HepG2 (cell line): ENCODE measurements at places on chromosomes 5 and 9. TPM values are rescaled to one million over a fixed set of nuclear protein-coding genes. Genes with fewer than 3 reads are reported as not detected.

Gene SOHLH1
- total RNA-seq = 0.15 and 0.32 TPM in 2 replicates

Gene IL13
- total RNA-seq = not detected in 2 replicates

Gene SPINK4
- total RNA-seq = 0.53 and 0.98 TPM in 2 replicates

Gene MELK
- total RNA-seq = 50.4 and 59.1 TPM in 2 replicates

Gene NOXA1
- total RNA-seq = 0.63 and 1.2 TPM in 2 replicates

Gene MAN1B1
- 19.0 and 48.9 TPM in 2 replicates for total RNA-seq

Gene C9orf153
- total RNA-seq = 0.44 TPM in 1 of 2 replicates, not detected in the other

Gene WDR38
- not detected in 2 replicates for total RNA-seq

Gene AK3
- total RNA-seq = 109 and 153 TPM in 2 replicates

Gene ELL2
- 64.5 and 78.9 TPM in 2 replicates for total RNA-seq

GRCh38 chr5:149886060-149886459, 58.5 kb downstream of the PDE6A start:
- DNase-seq = no peak
- no peak overlapping the region for H3K27ac ChIP-seq
- H3K4me3 ChIP-seq = no peak overlapping the region
- H3K27me3 ChIP-seq = no peaks in the 10 kb centered on the region

- H3K4me3 ChIP-seq = no peak overlapping the region
- H3K36me3 ChIP-seq = peaks cover 41% of the 10 kb centered on the region
- H3K4me1 ChIP-seq = peaks cover 11% of the 10 kb centered on the region
- no peak overlapping the region for H3K27ac ChIP-seq
These were observed 9.3 kb downstream of the KIAA1191 start for GRCh38 chr5:176352116-176352878.

DNA sequence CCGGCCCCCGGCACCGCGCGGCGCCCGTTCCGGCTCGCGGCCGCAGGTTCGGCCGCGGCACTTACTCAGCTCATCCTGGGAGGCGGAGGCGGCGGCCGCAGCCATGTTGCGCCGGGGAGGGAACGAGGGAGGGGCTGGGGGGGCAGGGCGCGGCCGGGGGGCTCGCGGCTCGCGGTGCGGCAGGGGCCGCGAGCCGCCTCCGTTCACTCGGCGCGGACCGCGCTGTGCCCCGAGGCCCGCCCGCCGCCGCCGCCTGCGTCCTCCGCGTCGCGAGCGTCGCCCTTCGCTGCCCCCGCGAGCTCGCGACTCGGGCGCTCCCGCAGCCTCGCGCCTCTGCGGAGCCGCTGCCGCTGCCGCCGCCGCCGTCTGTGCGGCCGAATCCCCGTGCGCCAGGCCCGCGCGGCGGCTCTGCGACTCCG, 735 bp downstream of the ECPAS start:
- H3K4me1 ChIP-seq = peaks cover 20% of the 10 kb centered on the region
- no peaks in the 10 kb centered on the region for H3K27me3 ChIP-seq
- peak overlapping the region; percentile 94 for H3K27ac ChIP-seq
- no peaks in the 10 kb centered on the region for H3K36me3 ChIP-seq

GRCh38 chr5:132254321-132254977, 3.0 kb upstream of the PDLIM4 start:
- H3K4me3 ChIP-seq = no peak overlapping the region
- no peak overlapping the region for H3K27ac ChIP-seq
- H3K27me3 ChIP-seq = peaks cover 32% of the 10 kb centered on the region

DNA sequence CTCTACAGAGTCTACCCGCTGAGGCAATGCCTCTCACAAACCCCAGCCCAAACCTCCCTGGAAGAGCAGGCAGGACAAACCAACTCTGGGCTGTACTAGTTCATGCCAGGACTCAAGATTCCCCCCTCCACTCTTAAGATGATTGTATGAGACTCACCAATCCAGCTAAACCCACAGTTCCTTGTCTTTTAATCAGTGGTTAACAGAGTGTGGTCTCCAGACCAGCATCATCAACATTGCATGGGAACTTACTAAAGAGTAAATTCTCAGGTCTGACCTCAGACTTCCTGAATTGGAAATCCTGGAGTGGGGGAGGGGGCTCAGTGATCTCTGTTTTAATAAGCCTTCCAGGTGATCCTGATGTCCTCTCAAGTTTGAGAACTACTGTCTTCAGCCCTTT, 240.9 kb downstream of the GAS1 start:
- no peak overlapping the region for H3K27ac ChIP-seq
- no peaks in the 10 kb centered on the region for H3K27me3 ChIP-seq
- no peak for DNase-seq
- H3K4me1 ChIP-seq = peaks cover 7% of the 10 kb centered on the region
- H3K36me3 ChIP-seq = no peaks in the 10 kb centered on the region
- no peak overlapping the region for H3K4me3 ChIP-seq

DNA sequence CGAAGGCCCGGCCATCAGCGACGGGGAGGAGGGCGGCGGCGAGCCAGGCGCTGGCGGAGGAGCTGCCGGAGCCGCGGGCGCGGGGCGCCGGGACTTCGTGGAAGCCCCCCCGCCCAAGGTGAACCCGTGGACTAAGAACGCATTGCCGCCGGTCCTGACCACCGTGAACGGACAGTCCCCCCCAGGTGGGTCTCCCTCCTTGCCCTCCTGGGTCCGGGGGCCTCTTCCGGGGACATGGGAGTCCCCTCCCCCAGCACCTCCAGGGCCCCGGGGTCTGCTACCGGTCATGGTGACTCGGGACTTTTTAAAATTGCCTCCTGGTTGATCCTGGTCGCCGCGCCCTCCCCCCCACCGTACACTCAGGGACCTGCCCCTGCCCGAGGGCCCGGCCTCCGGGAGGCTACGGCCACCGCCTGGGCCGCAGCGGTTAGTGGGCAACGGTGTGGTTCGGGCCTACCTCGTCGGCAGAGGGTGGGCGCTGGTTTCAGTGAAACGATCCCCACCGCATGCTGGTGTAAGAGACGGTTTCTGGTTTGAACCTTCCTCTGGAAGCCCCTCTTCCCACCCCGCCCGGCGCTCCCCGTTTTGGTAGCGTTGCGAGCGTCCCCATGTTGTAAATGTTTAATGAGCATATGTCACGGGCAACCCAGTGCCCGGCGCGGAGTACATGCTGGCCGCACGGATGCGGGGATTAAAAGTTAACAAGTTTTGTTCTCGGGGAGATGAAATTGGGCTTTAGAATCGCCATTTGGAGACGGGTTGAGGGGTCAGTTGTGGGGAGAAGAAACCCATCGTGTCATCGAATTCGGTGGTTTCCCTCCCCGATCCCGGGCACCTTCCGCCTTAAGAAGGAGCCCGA, 1.1 kb downstream of the LARP1 start:
- H3K27ac ChIP-seq = peak overlapping the region; percentile 93
- peaks cover 3% of the 10 kb centered on the region; the same call in 1 of the 3 replicates for H3K36me3 ChIP-seq
- H3K27me3 ChIP-seq = no peaks in the 10 kb centered on the region
- peak overlapping the region; percentile 94 for H3K4me3 ChIP-seq

- H3K27me3 ChIP-seq = no peaks in the 10 kb centered on the region
- no peak overlapping the region for H3K4me3 ChIP-seq
- H3K4me1 ChIP-seq = no peaks in the 10 kb centered on the region
- DNase-seq = no peak
- H3K27ac ChIP-seq = no peak overlapping the region
- no peaks in the 10 kb centered on the region for H3K36me3 ChIP-seq
These were observed 186.7 kb upstream of the TLX3 start for GRCh38 chr5:171122372-171122771.

DNA sequence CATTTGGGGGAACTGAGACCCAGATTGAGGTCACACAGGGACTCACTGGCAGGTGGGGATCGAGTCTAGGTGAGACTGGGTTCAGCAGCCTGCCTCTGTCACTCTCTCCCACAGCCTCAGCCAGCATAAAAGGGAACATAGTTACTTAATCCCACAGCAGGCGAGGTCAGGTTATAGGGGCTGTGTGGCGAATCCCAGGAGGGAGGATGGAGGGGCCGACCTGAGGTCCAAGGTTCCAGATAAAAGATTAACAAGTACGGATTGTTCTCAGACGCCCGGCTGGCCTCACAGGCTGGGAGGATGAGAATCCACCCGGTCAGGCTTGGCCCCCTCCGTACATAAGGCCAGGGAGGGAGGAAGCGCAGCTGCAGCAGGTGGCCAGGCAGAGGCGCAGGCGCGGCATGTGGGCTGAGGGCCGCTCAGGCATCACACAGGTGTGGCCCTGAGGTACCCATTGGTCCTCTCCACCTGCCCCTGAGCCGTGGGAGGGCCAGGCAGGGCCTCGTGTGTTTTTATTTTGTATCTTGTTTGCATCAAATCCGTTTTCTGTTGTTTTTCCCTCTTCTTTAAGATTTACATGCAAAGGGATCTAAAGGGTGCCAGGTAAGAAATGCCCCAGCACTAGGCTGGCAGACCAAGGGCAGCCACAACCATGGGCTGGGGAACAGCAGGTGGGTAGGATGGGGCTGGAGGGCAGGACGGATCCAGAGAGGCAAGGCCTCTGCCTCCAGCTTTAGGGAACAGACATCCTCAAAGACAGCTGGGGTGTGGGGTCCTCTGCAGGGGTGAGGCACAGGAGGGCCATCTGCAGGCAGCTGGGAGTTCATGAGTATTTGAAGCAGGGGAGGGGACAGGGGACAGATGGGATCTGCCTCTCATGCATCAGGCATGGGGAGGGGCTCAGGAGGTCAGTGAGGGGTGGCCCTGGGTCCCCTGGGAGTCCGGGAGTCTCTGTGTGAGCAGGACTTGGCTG, 3.6 kb downstream of the SUSD3 start:
- peak overlapping the region; percentile 63 for H3K27ac ChIP-seq
- peak; percentile 92 for DNase-seq
- peak overlapping the region; percentile 44 for H3K4me3 ChIP-seq

DNA sequence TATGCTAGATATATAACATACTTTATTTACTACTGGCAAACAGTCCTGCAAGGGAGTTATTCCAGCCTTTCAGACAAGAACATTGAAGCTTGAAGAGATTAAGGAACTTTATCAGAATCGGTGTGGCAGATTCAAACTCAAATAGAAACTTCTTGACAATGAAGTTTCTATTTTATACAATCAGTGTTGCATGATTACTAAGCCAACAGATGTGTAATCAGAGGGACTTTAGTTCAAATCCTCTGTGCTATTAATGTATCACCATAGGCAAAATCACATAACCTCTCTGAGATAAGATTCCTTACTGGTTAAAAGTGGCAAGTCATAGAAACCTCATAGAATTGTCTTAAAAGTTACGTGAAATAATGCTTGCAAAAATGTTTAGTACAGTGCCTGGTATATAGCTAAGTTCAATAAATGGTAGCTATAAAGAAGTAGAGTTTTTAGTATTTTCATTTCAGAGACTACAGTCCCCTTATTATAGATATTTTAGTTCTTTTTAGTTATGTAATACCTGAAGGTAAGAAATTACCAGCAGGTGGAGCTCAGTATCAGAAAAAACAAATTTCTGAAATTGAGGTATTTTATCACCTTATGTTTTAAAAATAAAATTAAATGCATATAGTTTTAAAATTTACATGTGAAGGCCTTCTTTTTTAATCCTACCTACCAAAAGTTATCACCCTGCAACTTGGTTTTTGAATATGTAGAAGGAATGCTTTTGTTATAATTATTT, 172.1 kb downstream of the FER start:
- H3K36me3 ChIP-seq = no peaks in the 10 kb centered on the region
- H3K4me3 ChIP-seq = no peak overlapping the region
- no peaks in the 10 kb centered on the region for H3K4me1 ChIP-seq
- H3K27me3 ChIP-seq = no peaks in the 10 kb centered on the region; the same call in 2 of the 3 replicates

DNA sequence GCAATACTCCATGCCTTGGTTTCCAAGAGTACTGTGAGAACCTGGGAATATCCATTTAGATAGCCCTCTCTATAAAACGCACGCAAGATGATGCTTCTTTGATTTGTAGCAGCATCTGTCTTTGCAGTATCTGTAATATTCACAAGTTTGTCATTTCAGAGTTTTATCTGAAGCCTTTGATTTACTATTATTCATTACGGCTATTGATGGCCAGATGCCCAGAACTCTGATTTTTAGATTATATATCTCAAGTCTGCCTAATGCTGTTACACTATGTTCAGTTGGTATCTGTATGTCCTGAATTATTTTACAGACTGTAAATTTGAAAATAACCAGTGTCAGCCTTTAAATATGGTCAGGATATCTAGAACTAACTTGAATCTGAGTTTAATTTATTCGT, 233.3 kb downstream of the FAM170A start:
- no peaks in the 10 kb centered on the region for H3K4me1 ChIP-seq
- DNase-seq = no peak
- no peaks in the 10 kb centered on the region for H3K36me3 ChIP-seq
- H3K27ac ChIP-seq = no peak overlapping the region

DNA sequence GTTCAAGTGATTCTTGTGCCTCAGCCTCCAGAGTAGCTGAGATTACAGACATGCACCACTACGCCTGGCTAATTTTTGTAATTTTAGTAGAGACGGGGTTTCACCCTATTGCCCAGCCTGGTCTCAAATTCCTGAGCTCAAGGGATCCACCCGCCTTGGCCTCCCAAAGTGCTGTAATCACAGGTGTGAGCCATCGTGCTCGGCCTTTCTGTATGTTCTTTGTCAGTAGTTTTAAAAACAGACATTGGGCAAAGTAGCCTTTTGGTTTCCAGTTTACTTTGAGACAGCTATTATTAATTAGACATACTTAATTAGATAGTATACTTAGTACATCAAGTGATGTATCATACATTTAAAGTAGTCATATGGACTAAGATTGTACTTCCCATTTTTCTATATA, 45.2 kb downstream of the RBM27 start:
- no peaks in the 10 kb centered on the region for H3K4me1 ChIP-seq
- no peak overlapping the region for H3K4me3 ChIP-seq
- no peaks in the 10 kb centered on the region for H3K27me3 ChIP-seq
- H3K27ac ChIP-seq = no peak overlapping the region

DNA sequence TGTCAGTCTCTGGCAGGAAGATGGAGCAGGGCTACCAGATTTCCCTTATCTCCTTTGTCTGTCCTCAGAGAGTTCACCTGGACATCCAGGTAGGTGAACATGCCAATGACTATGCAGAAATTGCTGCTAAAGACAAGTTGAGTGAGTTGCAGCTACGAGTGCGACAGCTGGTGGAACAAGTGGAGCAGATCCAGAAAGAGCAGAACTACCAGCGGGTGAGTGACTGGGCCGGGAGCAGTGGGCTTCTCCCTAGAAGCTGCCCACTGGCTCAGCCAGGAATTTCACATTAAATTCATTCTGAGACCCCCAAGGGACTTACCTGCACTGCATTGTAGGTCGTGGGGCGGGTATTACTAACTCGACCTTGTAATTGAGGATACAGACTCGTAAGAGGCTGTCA, 2.1 kb downstream of the TMED9 start:
- peaks cover 34% of the 10 kb centered on the region for H3K36me3 ChIP-seq
- no peak overlapping the region for H3K27ac ChIP-seq
- no peak for DNase-seq
- no peaks in the 10 kb centered on the region; the same call in 2 of the 3 replicates for H3K27me3 ChIP-seq

DNA sequence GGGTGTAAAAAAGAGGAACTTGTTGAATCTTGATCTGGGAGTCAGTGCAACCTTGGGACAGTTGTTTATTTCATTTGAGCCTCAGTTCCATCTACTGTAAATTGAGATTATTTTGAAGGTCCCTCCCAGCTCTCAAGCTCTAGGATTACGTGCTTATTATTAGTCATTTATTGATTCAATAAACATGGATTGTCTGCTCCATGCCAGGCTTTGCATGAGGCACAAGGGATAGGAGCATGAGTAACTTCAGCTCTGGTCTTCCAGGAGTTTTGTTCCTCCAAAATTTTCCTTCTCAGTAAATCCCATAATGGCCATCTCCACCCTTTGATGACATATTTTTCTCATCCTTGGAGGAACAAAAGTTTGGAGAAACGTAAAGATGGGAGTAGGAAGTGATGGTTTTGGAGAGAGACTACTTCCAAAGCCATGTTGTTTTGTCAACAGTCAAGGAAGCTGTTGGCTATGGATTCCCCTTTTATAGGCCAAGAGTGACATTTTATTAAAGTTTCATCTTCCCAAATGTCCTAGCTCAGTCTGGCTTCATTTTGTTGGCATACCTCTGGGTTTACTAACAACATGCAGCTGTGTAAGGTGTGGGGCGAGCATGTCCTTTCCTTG, 244.6 kb downstream of the DMRT2 start:
- H3K27me3 ChIP-seq = no peaks in the 10 kb centered on the region
- no peaks in the 10 kb centered on the region for H3K36me3 ChIP-seq
- H3K4me3 ChIP-seq = no peak overlapping the region
- no peak overlapping the region for H3K27ac ChIP-seq
